Stimulated activated effector memory CD8-positive, alpha-beta T cell treated with anti-CD3 and anti-CD28 coated beads, Interleukin-12 subunit alpha, Interleukin-12 subunit beta, amount 100 ng/mL, for 72 hours (primary cell): ENCODE measurements at places on chromosomes 3 and 15.

- DNase-seq, result no peak
Measured at GRCh38 chr15:58698887-58699641, 50.4 kb downstream of the ADAM10 start.

GRCh38 chr15:94968133-94968532, 736.8 kb downstream of the MCTP2 start:
- no peak for DNase-seq

- DNase-seq, result no peak
Measured at GRCh38 chr15:41490355-41490754, 3.3 kb upstream of the ITPKA start.

DNA sequence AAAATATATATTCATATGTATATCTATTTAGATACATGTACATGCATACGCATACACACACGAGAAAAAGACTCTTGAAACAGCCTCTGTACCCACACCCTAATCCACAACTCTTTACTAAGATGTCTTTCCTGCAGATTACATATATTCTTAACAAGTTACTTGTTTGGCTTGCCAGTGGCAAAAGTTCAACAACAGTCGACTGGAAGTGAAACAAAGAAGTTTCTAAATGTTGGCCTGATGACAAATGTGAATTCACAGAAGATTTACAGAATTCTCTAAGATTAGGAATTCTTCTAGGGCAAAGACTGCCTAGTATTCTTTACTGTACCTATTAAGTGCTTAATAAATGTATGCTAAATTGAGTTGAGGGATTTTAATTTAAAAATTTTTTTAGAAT, 116.8 kb downstream of the CDIN1 start:
- no peak for DNase-seq

DNA sequence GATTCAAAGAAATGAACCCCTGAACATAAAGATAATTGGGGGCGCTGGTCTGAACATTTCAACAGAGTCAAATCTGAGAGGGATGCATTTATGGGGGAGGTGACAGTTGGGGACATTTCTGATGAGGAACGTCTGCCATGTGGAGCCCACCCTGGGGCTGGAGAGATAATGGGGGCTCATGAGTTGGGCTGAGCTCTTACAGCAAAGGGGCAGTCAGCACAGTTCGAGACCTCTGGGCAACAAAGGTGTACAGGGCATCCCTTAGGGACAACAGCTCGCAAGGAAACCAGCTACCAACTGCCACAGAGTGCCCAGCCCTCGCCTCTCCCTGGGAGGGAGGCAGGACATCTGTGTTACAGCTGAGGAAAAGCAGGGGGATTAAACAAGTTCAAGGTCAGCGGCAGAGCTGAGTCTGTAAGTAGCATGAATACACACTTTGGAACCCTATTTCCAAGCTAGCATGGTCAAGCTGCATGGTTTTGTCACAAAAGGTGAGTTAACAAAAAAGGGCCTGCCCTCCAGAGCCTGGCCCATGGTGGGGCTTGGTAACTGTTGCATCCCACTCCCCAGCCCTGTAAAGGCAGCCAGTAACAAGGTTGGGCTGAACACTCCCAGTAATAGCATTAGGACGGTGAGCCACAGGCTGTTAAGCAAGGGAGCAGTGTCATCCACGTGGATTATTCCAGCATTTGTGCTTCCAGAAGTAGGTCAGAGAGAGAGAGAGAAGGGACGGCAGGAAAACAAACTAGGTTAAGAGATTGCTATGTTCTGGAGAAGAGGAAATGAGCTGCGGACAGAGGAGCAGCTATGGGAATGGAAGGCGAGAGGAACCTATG, 4.3 kb downstream of the GNB5 start:
- no peak for DNase-seq

- no peak for DNase-seq
Measured at GRCh38 chr15:34241376-34242330, 16.8 kb downstream of the EMC4 start.

DNA sequence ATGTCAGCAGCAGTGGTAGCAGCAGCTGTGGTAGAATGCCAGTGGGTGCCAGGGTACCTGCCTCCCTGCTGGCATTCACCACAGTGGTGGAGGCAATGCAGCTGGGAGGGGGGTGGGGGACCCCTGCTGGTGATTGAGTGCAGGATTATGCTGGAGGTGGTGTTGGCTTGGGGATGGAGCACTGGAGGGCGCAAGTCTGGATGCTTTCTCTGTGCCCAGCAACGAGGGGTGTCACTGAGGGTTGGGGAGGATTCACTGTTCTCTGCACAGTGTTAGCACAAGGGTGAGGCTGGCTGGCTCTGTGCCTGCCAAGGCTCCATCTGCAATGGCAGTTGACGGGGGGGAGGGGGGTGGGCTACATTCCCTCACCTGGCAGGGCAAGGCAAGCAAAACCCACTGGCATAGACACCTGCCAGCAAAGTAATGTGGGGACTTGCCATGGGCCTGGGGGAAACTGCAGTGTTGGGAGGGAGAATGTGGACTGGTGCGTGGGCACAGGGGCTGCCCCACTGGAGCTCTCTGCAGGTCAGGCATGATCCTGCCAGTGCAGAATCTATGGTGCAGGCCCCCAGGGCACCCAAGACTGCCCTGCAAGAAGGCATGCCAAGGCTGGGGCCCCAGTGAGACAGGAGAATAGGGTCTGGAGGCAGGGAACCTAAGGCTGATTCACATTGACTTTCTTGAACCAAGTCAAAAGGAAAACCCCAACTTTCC, 64.3 kb downstream of the MINDY4B start:
- no peak for DNase-seq

DNA sequence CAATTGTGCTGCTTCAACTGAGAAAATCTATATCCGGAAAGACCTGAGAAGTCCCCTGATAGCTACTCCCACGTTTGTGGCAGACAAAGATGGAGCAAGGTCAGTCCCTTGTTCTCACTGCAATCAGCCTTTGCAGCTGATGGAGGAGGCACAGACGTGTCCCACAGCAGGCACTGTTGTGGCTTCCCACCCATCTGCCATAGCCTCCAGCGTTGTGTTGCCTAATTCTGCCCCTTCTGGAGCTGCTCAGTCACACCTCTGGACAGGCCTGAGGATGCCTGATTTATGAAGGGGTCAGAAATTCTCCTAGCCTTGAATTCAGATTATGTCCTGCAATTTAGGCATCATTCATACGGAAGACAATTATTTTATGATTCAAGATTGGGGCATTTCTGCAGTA, 41.9 kb downstream of the MRPS25 start:
- no peak for DNase-seq

GRCh38 chr3:104553121-104553520, 813.6 kb upstream of the ALCAM start:
- no peak for DNase-seq

DNA sequence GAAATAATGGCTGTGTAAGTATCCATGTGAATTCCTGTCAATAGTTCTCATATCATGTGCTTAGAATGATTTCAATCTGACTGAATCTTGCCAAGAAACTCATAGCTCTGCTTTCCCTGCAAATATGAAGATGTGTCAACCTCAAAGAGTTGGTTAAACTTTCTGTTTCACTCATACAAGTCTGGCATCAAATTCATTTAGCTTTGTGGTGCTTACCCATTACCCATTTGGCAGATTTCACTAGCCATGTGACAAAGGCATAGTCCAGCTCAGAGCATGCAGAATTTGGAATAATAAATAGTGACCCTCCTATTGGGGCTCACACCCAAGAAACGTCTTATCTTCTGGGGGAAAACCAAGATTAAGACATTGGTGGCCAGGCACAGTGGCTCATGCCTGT, 256.6 kb upstream of the TPRG1 start:
- DNase-seq, result peak; percentile 61

GRCh38 chr15:68439506-68439905, 7.5 kb upstream of the ITGA11 start:
- no peak for DNase-seq

DNA sequence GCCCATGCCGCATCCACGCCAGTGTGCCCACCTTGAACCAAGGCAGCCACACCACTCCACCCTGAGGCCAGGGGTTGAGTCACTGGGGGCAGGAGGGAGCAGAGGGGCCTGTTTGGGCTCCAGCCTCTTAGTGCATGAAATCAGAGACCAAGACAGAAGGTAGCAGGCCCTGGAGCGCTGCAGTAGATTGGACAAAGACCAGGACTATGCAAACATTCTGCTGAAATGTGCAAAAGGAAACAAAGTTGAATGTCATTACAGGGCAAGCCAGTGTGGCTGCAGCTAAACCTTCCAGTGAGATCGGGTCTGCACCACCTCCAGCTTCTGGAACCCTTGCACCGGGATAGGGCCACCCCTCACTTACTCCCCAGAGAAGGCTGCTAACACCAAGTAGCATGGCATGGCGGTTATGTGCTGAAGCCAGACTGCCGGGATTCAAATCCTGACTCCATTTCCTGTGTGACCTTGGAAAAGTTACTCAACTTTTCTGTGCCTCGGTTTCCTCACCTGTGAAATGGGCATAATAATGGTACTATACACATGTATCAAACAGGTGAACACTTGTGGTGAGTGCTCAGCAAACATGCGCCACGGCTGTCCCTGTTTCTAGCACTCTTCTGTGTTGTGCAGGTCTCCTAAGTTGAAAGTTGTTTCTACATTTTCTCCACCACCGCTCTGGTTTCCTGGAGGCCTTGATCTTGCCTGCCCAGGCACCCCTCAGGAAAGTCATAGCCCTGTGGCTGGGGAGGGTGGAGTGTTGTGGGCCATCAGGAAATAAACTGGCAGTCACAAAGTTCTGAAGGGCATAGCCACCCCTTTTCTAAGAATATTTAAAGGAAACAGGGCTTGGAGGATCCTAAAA, 25.0 kb upstream of the GP9 start:
- no peak for DNase-seq
